Endothelial cell of umbilical vein (primary cell): ENCODE measurements at places on chromosomes 2 and 18. TPM values are rescaled to one million over a fixed set of nuclear protein-coding genes. Genes with fewer than 3 reads are reported as not detected.

The B3GNT7 gene
- total RNA-seq = 1.2 TPM in 2 replicates

GRCh38 chr2:135904341-135904989, 28.2 kb upstream of the MCM6 start:
- DNase-seq = no peak

- DNase-seq = no peak
These were observed 612.2 kb upstream of the SLC39A10 start for GRCh38 chr2:195044801-195045200.

The DES gene
- total RNA-seq = not detected in 2 replicates

- DNase-seq = no peak
These were observed 286.9 kb downstream of the INSIG2 start for GRCh38 chr2:118374974-118375755.

DNA sequence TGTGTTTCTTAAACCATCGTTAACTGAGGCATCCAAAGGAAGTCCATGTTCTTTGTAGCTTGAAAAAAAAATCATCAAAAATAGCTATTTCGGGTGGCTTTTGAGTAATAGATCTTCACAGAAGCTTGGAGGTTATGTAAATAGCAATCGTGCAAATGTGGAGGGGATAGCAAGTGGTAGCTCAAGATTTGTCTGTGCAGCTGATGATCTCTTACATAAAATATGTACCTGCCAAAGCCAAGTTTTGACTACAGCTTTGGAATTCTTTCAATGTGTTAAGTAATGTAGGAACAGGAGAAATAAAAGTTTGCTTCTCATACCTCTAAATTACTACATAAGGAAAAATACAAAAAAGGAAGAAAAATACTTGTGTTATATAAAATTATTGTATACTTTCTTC, 1432.0 kb downstream of the DPP10 start:
- DNase-seq = no peak

GRCh38 chr2:155223781-155224406, 525.4 kb downstream of the KCNJ3 start:
- DNase-seq = peak; percentile 37

GRCh38 chr2:55399815-55400214, 19.8 kb downstream of the CCDC88A start:
- no peak for DNase-seq

GRCh38 chr2:201947287-201947686, 86.4 kb upstream of the FZD7 start:
- no peak for DNase-seq

DNA sequence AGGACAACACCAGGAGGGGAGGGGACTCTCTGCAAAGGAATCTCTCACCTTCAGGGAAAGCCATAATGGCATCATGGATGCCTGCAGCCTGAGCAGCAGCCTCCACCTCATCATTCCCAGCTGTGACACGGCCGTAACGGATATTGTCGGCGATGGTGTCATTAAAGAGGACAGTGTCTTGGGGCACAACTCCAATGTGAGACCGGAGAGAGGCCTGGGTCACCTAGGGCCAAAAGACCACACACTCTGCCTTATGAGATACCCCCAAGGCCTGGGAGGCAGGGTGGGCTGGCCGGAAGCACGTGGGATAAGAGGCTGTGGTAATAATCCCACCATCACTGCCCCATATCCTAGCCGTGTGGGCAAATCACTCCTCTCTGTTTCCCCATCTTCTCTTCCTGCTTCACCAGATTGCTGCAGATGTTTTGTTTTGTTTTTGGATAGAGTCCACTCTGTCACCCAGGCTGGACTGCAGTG, 4.3 kb downstream of the ZFAND2B start:
- DNase-seq = no peak

The SF3B6 gene
- total RNA-seq = 105 and 108 TPM in 2 replicates

DNA sequence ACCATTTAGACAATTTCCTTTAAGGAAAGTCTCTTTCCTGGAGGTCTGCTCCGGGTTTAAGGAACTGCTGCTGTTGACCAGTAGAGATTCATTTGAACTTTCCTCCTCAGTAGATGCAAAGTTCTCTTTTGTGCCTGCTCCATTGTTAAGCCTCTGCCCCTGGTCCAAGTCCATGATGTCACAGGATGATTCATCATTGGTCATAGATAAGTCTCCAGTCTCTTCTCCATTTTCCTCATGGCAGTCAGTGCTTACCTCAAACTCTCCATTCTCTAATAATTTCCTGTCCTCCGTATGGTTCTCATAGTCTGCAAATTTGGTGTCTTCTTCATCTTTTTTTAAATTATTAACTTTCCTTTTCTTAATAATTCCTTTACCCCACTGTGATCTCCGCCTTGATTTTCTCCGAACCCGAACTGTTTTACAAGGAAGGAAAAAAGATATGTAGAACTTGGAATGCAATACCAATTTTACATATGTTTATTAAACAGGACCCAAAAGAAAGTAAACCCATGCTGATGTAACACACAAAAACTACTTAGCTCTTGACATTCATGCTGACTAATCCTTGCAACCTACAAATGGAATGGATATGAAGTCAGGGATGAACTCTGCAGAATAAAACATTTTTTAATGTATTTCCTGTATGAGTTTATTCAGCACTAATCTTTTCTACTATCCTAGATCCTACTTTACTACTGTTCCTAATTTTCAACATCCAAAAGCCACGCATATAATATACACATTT, 169.1 kb downstream of the ATAD2B start:
- DNase-seq = peak; percentile 83
